ENCODE measurements at places on chromosomes 6 and 20. TPM values are rescaled to one million over a fixed set of nuclear protein-coding genes. Genes with fewer than 3 reads are reported as not detected.
A peak's percentile ranks its signal among the peaks of the same experiment; 100 is the strongest.

DNA sequence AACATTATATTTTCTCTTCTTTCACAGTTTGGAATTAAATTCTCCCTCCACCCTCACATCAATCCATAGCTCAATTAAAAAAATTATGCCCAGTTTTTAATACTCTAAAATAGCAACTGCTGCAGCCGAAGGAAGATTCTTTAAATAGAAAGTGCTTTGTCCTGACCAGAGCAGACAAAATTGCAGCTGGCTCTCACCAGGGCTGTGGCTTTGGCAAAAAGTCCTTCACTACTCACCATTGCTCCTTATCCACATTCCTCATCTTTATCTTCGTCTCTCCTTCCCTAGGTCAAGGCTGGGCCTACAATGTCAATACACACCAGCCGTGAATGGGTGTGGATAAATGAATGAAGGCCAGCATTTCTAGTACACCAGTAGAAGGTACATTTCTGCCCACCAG is 107.9 kb upstream of the VGLL2 start:
- no peak for DNase-seq

DNA sequence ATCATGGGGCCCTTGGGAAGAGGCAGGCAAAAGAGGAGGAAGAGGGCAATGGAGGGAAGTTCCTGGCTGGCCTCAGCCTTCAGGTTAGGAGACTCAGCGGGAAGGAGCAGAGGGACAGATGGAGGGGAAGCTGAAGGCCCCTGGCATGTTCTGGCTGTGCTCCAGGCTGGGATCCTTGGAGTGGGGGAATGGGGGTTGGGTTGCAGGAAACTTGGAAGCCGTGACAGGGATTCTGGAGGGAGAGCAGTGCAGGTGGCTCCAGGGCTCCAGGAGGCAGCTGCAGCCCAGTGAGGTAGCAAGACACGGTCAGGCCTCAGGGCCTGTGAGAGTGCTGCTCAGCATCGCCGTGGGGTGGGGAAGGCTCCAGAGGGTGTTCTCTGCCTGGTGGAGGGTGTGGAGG is 64.6 kb upstream of the SCP2D1 start:
- DNase-seq: no peak

RAB44 gene
- not detected for total RNA-seq

- DNase-seq: no peak
Measured at GRCh38 chr6:140874066-140874465, 1258.7 kb upstream of the GJE1 start.

DNA sequence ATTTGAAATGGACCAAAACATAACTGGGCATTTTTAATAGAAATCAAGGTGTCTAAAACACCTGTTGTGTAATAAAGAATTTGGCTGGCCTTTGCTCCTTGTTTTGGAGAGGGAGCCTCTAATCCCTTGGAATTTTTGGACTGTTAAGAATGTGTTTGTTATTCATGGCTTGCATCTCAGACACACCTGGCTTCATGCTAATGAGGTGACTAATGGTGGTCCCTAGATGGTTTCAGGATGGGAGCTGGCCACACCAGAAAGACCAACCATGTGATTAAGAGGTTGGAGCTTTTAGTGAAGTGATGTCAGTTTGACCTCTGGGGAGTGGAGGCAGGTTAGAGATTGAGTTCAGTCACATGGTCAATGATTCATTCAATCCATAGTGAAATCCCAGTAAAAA is 328.4 kb downstream of the DHX35 start:
- no peak for DNase-seq

SGK2 gene
- total RNA-seq: 6.6 TPM

OLIG3 gene
- not detected for total RNA-seq

METTL24 gene
- 0.28 TPM for total RNA-seq

GRCh38 chr6:143130928-143131327 is 70.2 kb downstream of the AIG1 start:
- DNase-seq: no peak

- DNase-seq: no peak
Measured at GRCh38 chr20:53993310-53993709, 77.1 kb downstream of the BCAS1 start.

DNA sequence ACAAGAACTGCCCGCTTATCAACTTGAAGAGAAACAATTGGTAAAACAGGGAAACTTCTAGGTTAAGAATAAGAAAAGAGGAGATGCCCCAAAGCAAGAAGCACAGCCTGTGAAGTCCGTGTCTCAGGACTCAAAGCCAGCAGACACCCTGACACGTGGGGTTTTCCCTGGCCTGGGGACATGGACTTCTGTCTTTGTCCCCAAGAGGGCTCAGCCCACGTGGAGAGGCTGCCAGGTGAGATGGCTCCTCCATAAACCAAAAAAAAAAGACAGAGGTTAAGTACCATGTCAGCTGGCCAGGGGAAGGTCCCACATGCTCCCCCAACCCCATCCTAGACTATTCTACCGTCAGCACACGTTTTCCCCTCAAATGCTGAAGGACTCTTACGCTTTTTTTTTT is 9.9 kb downstream of the SERPINB6 start:
- no peak for DNase-seq

DNA sequence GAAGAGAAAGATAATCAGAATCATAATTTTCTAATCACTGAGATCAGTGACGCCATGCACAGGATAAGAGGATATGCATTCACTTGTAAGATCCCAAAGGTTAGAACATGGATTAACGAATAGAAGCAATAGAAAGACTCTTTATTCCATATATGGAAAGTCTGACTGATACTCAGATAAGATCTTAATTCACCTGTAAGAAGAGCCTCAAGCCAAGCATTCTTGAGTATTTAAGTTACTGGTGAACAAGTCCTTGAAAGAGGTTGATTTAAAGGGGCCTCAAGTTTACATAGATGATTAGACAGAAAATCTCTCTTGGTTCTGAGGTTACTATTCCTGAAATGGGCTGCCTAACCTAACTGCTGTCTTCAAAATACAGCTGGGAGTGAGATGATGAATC is 53.8 kb upstream of the MTRF1L start:
- DNase-seq: no peak

TBC1D32 gene
- total RNA-seq: 3.4 TPM

B4GALT5 gene
- total RNA-seq: 67.1 TPM

DNA sequence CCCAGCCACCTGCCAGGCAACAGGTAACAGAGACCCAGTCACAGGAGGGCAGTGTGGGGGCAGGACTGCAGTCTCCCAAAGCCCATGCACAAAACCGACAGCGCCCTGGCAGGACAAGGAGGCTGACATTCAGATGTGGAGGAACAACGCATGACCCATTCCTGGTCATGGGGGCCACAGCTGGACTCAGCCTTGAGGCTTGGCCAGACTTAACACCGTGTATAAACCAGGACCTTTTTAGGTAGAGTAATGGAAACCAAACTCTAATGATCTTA is 8.1 kb downstream of the GFRA4 start:
- no peak for DNase-seq

DNA sequence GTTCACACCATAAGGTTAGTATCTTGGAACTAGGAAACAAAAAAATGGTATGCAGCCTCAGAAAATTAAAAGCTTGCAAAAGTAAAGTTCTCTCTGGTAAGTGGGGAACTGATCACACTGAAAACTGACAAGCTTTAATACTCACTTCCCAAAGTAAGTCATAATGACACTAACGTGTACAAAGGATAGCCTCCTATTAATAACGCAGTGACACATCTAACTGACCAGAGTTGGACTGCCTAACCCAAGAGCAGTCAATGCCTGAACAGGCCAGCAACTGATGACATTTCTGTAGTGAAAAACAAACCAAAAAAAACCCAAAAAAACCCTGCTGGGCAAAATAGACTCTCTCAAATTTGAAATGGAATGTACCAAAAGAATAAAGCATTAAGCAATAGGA is 30.7 kb downstream of the CHD6 start:
- no peak for DNase-seq

DNA sequence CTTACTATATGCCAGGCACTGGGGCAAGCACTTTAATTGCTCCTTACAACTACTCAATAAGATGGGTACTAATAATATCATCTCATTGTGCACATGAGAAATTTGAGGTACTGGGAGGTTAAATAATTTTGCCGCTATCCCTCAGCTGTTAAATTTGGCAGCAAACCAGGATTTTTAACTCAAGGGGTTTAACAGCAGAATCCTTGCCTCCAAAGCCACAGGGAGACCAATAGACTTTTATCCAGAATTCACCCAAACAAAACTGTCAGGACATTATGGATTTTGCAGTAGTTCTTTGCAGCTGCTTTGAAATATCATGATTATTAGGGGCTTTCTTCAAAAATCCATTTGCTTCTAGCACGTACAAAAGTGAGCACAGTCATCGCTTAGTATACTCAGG is 136.2 kb downstream of the RPS12 start:
- no peak for DNase-seq

DNA sequence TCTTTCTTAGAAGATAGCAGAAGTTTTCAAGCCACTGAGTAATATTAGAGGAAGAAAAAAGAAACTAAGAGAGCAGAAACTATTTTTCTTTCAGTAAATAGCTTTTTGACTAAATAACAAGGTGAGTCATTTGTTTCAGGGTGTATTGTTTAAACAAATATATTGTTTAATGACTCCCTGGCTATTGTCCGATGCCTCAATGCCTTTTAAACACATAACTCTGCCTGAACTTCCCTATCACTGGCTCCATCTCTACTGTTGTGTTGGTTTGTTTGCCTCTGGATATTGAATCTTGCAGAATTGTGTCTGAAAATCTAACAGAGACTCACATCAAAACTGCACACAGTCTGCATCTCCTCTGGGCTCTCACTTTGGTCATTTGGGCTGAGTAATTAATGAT is 19.6 kb upstream of the CLIC5 start:
- DNase-seq: no peak

COL12A1 gene
- total RNA-seq: 61.8 TPM

CLPSL2 gene
- total RNA-seq: 2.0 TPM

DNA sequence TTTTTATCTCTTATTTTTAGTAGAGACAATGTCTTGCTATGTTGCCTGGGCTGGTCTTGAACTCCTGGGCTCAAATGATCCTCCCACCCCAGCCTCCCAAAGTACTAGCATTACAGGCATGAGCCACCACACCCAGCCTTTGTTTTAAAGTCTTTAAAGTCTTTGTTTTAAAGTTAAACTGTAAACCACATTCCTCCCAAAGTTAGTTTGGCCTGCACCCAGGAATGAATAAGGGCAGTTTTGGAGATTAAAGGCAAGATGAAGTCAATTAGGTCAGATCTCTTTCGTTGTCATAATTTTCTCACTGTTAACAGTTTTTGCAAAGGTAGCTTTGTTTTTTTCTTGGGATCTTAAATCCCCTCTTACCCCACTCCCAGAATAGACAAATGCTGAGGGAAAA is 63.8 kb downstream of the UBR2 start:
- DNase-seq: no peak

FNDC1 gene
- not detected for total RNA-seq

GRCh38 chr6:39273406-39273821 is 40.8 kb downstream of the KCNK17 start:
- DNase-seq: no peak

DNA sequence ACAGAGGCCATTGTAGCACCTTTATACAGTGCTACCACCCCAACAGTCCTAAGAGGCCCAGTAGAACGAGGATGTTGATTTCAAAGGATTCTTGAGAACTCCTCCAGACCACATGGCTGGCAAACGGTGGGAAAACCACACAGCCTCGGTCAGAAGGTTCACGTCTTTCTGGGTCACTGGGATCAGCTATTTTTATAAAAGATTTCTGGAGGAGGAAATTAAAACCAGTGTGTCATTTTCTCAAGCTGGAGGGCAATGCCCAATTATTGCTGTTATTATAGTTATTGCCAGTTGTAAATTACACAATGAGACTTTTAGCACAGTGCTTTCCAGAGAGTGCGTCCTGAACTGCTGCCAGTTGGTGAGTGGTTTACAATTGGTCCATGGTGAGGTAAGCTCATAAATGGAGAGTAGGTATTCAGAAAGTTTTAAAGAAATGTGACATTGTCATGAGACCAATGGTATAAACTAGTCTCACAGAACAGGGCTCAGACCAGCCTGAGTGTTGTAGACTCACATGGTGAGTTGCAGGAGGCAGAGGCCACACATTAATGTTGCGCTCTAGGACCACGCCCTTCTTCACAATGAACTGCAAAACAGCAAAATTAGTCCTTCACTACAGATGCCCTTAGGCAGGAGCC is 8.4 kb upstream of the PPP1R14C start:
- no peak for DNase-seq

GJA1 gene
- total RNA-seq: 54.5 TPM

DNA sequence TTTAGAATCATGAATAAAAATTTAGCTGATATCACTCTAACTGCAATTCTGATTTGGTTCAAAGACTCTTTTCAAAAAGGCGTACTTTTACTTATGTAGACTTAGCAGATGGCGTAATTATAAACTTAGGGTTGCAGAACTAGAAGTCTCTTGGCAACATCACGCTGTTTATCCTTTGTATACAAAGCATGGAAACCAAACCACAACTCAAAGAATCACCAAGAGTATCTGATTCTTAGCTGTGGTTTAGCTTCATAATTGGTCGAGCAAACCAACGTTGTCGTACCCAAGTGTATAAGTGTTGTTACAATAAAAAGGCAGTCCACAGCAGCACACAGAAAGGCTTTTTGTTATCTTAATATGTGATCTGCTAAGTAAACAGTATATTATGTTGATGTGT is 18.2 kb downstream of the STMND1 start:
- DNase-seq: no peak

BANF2 gene
- total RNA-seq: 2.1 TPM

- no peak for DNase-seq
Measured at GRCh38 chr20:61748376-61748775, 317.3 kb downstream of the TAF4 start.

COL21A1 gene
- 1.2 TPM for total RNA-seq

TRMT6 gene
- 30.0 TPM for total RNA-seq

- DNase-seq: no peak
Measured at GRCh38 chr6:342832-343179, 48.7 kb upstream of the IRF4 start.

DNA sequence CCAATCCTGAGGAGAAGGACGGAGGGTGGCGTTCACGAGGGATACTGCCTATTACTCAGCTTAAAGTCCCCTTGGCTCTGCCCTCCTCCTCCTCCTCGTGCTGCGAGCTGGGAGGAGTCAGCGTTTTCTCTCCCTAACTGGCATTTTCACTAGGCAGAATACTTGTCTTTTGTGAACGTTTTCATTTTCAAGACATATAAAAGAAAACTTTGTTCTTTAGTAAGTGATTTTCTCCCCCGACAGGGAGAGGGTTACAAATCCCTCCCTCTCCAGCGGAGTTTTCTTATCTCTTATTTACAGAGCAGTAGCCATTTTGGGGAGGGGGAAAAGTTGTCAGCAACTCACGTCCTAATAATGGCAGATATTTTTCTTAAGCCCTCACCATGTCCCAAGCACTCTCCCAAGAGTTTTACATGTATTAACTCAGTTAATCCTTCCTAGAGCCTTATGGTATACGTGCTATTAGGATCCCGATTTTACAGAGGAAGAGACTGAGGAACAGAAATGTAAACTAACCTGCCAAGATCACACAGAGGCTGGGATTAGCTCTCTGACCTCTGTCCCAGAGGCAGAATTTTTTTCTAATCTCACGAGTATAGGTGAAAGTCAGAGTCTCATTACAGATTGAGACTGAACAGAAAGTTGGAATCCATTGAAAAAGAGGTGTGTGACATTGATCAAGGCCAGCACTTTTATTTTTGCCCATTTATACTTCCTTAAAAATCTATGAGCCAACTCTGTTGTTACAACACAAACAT is 30.0 kb upstream of the ZNF217 start:
- peak; percentile 86 for DNase-seq

All from Caco-2 (cell line).